Stimulated activated CD4-positive, alpha-beta T cell treated with anti-CD3 and anti-CD28 coated beads, TNF-alpha, amount 100 ng/mL, for 48 hours (primary cell): ENCODE measurements at places on chromosomes 12 and 14.

DNA sequence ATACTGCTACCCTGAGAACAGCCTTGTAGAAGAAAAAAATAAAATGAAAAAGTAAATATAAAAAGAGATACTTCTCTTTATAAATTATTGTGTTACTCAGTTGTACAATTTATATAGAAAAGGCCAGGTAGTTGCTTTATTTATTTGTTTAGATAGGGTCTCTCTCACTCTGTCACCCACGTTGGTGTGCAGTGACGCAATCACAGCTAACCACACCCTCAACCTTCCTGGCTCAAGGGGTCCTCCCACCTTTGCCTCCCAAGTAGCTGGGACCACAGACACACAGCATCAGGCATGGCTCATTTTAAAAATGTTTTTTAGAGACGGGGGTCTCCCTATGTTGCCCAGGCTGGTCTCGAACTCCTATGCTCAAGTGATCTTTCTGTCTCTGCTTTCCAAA is 175.4 kb upstream of the PZP start:
- DNase-seq: no peak

DNA sequence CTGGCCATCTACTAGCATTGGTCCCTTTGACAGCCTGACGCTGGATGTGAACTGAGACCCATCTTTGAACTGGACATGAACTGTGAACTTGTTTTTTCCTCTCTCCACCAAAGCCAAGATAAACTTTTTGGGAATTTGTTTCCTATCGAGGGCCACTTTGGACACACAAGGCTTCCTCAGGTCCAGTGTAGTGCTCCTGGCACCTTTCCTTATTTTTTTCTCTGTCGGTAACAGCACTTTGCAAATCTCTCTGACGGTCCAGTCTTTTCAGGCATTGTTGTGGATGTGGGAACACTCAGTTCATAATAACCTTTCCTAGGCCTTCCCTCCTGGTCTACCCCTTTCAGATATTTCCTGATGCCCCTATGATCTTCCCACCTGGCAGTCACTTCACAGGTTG is 5.0 kb downstream of the KCNA1 start:
- DNase-seq: no peak

- DNase-seq: no peak
These were observed 269.0 kb upstream of the CLEC14A start for GRCh38 chr14:38524636-38525509.

GRCh38 chr12:32139064-32139421 is 32.4 kb downstream of the BICD1 start:
- DNase-seq: peak; percentile 27

DNA sequence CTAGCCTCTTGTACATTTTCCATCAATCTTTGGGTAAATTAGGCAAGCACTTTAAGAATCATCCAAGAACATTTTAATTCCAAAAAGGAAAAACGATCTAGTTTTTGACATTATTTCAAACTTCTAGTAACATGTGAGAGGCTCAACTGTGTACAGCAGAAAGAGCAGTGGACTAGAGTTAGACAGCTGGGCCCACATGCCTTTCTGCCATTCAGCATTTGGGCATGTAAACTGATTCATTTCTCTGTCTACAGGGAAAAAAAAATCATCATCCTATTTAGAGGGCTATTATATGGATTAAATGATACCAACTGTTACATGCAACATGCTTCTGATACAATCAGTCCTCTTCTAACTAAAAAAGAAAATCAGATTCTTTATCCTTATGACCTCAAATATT is 17.7 kb downstream of the ATP2B1 start:
- DNase-seq: no peak
